ENCODE measurements at places on chromosomes 2 and 18. TPM values are rescaled to one million over a fixed set of nuclear protein-coding genes. Genes with fewer than 3 reads are reported as not detected.

- no peaks in the 10 kb centered on the region for H3K36me3 ChIP-seq
- H3K27ac ChIP-seq: no peak overlapping the region
- DNase-seq: peak; percentile 78
- H3K4me3 ChIP-seq: no peak overlapping the region
- H3K27me3 ChIP-seq: peaks cover 7% of the 10 kb centered on the region
- H3K4me1 ChIP-seq: peaks cover 2% of the 10 kb centered on the region
These were observed 10.1 kb downstream of the CYP26B1 start for GRCh38 chr2:72137498-72138010.

DNA sequence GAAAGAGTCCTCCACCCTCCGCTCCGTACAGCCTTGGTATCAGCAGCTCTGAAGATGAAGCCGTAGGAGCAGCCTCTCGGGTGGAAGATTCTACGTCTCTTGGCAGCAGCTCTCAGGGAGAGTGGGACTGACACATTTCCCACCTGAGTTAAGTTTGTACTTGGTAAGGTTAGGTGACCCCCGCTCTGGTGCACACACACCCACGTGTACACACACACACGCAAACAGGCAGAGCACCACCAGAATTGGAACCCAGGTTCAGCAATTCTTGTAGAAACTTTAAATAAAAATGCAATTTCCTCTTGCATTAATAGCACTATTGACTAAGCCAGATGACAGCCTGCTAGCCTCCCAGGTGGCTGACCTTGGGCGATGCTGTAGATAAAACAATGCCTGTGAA, 111.5 kb downstream of the MBP start:
- no peak overlapping the region for H3K4me3 ChIP-seq
- peaks cover 10% of the 10 kb centered on the region for H3K4me1 ChIP-seq
- no peak overlapping the region for H3K27ac ChIP-seq
- H3K27me3 ChIP-seq: no peaks in the 10 kb centered on the region
- peaks cover 31% of the 10 kb centered on the region for H3K36me3 ChIP-seq

DNA sequence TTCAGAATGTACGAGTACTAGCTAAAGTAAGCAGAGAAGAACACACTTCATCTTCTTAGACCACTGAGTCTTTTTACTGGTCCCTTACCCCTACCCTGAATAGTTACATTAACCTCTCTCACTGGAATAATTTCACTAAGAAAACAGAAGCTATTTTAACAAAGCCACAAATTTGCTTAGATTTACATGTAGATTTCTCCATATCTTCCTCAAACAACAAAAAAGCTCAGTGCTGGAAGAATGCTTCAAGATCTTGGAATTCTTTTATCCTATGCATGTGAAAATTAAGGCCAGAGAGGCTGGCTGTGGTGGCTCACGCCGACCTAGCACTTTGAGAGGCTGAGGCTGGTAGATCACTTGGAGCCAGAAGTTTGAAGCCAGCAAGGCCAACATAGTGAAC, 35.2 kb downstream of the MOGAT1 start:
- H3K36me3 ChIP-seq: no peaks in the 10 kb centered on the region
- H3K4me1 ChIP-seq: peaks cover 24% of the 10 kb centered on the region

Gene FER1L5
- not detected for total RNA-seq

DNA sequence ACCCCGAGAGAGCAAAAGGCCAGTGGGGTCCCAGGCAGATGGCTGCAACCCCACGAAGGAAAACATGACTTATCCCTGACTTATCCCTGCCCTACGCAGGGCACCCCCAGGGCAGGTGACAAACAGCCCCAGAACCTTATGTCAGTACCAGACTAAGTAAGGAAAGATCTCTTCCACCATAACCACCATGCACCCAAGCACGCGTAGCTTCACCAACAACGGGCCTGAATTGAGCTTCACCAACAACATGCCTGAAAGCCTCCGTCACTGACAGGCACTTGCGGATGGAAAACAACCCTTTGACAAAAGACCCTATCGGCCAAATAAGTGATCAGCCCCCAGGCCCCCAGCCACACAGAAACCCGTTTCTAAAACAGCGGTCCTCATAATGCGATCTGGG, 34.1 kb downstream of the HDAC4 start:
- peaks cover 25% of the 10 kb centered on the region for H3K4me1 ChIP-seq
- no peak for DNase-seq
- H3K27ac ChIP-seq: no peak overlapping the region

DNA sequence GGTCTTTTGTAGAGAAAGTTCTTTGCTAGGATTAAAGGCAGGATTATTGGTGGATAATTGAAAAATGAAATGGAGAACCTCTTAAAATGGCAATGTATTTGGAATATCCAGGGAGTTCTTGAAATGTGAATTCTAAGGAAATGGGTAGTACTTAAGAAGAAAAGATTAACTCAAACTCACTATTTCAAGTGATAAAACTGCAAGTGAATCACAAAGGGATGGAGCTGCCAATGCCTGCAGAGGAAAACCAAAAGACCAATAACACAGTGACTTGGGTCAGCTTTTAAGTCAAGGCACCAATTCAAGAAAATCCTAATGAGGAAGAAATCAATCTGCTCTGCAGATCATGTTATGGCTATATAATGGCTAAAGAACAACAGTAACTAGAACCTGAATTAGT, 67.6 kb upstream of the ETAA1 start:
- H3K4me1 ChIP-seq: no peaks in the 10 kb centered on the region
- no peak for DNase-seq
- H3K36me3 ChIP-seq: no peaks in the 10 kb centered on the region

Gene IL1R2
- total RNA-seq: not detected

DNA sequence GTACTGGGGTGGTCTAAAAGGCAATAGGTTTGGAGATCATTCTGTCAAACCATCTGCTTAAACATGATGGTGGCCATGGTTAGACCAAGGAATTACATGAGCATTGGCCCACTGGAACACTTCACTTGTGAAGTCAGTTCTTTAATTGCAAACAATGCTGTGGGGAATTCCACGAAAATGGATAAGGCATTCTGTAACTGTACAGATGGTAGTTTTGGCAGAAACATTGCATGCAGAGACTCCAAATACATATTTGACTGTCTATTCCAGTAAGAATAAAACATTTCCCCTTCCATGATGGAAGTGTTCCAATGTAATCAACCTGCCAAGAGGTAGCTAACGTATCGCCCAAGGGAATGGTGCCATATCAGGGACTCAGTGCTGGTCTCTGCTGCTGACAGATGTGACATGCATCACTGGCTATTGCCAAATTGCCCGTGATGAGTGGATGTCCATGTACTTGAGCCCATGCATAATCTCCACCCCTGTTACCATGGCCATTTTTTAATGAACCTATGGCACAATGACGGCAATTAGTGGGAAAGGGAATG, 417.9 kb downstream of the CDH7 start:
- H3K27ac ChIP-seq: no peak overlapping the region
- no peaks in the 10 kb centered on the region for H3K27me3 ChIP-seq
- no peaks in the 10 kb centered on the region for H3K36me3 ChIP-seq
- H3K4me1 ChIP-seq: no peaks in the 10 kb centered on the region

Measured in activated naive CD8-positive, alpha-beta T cell treated with anti-CD3 and anti-CD28 coated beads, Interleukin-2, amount 10 ng/mL, durations not matched to agents 7 days and 5 days (primary cell).